ENCODE measurements at places on chromosomes 3 and 15.

GRCh38 chr3:119891944-119892721 is 110.2 kb downstream of the NR1I2 start:
- no peak for DNase-seq

DNA sequence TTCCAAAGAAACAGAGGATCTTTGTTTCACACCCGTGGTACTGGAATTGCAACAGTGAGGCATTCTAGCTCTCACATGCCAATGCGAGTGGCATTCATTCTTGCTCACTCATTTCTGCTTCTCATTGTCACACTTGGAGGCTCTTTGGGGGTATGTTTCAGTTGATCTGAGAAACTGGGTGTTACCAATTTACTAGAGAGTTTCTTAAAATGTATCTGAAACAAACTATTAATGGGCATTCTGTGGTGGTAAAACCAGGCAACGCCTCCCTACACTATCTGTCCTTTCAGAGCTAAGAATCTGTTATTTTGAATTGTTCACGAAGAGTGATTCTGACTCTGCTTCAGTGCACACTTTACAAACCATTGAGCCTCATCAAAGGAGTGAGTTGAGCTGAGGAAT is 140.6 kb upstream of the BHLHE40 start:
- no peak for DNase-seq

DNA sequence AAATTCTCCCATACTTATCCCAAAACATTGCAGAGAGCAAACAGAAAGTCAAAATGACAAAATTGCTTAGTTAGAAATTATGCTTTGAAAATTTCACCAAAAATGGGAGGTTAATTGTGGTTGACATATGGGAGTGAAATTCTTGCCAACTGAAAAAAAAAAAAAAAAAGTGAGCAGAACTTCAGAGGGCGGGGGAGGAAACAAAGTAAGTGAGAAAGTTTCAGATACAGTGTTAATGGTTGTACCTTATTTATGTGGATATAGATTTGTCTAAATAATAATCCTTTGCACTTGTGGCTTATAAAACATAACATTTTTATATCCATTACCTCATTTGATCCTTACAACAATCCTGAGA is 91.5 kb upstream of the RAP2B start:
- DNase-seq = no peak

DNA sequence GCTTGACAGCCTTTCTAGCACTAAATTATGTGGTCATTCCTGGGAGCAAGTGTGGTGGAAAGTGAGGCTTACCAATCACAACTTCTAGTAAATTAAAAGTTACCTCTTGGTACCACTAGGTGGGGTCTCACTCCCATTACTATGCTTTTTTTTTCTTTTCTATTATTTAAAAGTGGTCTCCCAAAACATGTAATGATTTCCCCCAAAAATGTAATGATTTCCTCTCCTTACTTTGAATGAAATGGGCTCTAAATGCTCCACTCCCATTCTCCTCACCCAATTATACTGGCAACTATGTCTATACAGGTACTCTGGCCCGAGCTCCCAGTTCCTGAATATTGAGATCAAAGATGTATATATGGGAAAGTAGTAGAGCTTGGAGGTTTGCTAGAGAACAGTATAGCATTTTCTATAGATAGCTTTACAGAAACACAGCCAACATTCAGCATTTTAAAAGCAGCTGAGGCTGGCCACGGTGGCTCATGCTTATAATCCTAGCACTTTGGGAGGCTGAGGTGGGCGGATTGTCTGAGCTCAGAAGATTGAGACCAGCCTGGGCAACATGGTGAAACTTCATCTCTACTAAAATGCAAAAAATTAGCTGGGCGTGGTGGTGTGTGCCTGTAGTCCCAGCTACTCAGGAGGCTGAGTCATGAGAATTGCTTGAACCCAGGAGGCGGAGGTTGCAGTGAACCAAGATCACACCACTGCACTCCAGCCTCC is 70.9 kb downstream of the DCUN1D1 start:
- no peak for DNase-seq

DNA sequence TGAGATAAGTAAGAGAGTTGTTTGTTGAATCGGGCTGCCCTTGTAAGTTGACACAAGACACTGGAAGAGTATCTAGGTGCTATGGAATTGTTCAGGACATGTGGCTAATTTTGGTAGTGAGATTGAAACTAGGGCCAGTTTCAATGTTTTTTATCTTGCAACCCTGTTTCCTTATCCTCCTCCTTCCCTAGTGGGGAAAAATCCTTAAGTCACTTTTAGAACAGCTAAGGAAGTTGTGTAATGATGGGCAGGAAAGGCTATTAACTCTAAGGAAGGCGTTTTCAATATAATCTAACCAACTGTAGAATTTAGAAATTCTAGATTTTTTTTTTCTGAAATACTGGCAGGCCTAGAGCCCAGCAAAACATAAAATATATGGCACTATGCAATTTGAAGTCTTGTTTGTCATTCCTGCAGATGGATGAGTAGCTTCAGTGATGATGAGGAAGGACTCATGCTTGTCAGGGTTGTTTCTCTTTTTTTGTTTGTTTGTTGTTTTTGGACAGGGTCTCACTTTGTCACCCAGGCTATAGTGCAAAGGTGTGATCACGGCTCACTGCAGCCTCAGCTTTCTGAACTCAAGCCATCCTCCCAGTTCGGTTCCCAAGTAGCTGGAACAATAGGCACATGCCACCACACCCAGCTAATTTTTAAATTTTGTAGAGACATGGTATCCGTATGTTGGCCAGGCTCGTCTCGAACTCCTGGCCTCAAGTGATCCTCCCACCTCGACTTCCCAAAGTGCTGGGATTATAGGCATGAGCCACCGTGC is 27.6 kb upstream of the ADAMTS9 start:
- DNase-seq = no peak

- DNase-seq = no peak
These were observed 28.5 kb downstream of the ARHGEF3 start for GRCh38 chr3:56772952-56773938.

GRCh38 chr3:113638910-113639309 is 57.5 kb downstream of the USF3 start:
- DNase-seq = no peak

DNA sequence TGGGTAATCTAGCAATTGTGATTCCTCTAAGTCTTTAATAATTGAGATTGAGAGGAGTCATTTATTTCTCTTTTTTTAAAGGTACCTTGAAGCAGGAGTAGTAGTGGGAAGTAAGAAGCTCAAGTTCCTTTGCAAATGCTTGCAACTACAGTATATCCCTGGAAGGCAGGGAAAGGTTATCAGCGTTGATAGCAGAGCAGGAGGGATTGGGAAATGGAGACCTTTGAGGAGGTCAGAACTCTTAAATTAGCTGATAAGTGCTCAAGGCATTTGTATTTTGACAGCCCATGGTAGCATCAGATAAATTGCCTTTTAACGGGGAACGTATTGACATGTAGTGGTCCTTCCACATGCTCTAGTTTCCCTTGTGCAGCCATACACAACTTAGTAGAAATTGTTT is 47.7 kb downstream of the MEF2A start:
- no peak for DNase-seq

GRCh38 chr3:114660808-114661207 is 367.0 kb downstream of the TIGIT start:
- DNase-seq = no peak

- no peak for DNase-seq
These were observed 427.6 kb upstream of the SEMA6D start for GRCh38 chr15:47289656-47290055.

DNA sequence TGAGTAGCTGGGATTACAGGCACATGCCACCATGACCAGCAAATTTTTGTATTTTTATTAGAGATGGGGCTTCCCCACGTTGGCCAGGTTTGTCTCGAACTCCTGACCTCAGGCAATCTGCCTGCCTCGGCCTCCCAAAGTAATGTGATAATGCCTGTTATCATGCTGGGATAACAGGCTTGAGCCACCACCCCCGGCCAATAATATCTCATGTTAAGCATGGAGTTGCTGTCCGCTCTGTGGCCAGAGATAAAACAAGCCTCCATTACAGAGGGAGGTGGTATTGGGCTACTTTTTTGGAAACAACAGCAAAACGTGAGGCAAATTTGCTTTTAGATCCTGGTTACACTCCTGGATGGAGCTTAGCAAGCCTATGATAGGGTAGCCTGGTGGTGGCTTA is 32.9 kb upstream of the ALG1L2 start:
- no peak for DNase-seq

DNA sequence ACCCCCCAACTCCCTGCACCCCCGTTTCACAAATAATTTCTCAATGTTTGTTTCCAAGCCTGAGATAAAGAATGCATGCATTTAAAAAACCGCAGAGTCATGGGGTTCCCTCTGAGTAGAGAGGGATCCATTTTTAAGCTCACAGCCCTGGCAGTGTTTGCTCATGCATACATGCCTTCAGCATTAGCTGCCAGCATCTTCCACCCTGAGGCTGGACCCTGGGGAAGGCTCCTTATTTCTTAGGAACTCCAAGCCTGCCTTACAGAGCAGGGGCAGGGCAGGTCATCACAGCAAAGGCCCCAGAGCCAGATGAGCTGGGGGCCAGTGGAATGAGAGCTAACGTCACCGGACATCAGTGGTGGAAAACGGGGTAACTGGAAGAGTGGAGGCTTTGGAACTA is 31.3 kb downstream of the TLE3 start:
- DNase-seq = no peak

DNA sequence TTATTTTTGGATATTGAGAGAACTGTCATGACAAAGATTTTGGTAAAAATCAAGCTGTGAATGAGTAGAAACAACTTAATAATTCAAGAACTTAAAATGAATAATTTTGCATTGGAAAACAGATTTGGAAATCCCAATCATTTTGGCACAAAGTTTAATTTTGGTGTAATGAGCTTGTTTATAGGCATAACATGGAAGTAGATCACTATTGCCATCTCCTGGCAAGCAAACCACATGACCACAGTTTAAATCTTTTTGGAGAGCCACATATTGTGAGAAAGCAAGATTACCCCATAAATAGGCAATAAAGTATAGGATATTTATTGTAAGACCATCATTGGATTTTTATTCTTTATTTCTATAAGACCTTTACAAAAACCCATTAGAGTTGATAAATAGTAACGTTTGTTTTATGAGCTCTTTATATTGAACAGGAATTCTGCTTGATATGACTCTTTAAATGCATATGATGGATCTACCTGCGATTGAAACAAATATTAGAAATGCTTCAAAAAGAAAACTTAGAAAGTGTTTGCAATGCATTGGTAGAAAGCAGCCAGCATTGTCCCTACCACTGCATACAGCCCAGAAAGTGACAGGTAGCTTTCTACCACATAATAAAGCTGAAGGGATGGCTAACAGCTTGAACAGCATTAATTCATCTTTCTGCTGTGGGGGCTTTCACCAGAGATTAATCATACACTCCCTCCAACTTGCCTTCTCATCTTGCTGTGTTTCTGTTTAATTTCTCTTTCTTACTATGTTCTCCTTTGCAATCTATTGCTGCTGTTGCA is 766.8 kb downstream of the TBL1XR1 start:
- no peak for DNase-seq

DNA sequence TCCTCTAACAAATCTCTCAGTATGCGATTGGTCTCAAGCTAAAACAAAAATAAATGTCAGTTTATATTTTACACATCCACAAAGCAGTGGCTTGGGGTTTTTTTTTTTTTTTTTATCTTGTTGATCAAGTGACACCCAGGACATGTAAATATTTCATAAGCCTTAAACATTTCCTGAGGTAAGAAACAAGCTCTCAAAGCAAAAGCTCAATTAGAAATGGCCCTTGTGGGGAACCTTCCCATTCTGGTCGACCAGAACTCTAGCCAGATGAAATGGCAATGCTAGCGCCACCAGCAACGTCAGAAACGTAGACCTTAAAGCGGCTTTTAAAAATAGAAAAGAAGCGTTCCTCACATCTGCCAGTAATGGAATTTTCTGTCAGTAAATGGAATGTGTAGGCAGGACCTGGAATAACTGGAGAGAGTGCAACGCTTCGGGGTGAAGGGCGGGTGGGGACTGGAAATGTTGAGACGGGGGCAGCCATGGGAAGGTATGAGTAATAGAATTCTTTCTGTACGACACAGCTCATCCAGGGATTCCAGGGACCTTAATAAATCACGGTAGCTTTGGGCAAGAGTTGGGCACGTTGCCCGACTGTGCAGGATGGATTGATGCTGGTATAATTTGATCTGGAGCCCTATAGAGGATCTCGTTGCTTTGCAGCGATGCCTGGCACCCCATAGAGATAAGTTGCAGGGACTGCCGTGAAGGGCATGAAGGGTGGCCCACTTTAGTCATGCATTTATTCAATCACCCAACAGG is 44.4 kb downstream of the BTD start:
- no peak for DNase-seq
